ENCODE measurements at places on chromosomes 2 and 18.

GRCh38 chr2:119112230-119112629 lies 46.3 kb downstream of the C1QL2 start:
- no peak for DNase-seq

- no peak for DNase-seq
Observed at GRCh38 chr2:105437708-105438103, 38.9 kb upstream of the FHL2 start.

DNA sequence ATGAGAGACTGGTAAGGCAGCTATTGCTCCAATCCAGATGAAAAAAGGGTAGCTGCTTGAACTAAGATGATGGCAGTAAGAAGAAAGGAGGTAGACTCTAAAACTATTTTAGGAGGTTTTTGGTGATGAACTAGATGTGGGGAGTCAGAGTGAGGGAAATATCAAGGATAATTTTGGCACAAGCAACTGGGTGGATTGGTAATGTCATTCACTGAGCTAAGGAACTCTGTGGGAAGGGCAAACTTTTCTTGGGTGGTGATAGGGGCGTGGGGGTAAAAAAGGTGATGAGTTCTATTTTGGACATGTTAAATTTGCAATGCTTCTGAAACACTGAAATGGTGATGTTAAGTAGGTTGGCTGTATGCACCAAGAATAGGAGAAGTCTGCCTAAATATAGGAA lies 19.3 kb downstream of the PAIP2B start:
- no peak for DNase-seq

GRCh38 chr2:24362253-24362652 lies 1.9 kb upstream of the ITSN2 start:
- no peak for DNase-seq

DNA sequence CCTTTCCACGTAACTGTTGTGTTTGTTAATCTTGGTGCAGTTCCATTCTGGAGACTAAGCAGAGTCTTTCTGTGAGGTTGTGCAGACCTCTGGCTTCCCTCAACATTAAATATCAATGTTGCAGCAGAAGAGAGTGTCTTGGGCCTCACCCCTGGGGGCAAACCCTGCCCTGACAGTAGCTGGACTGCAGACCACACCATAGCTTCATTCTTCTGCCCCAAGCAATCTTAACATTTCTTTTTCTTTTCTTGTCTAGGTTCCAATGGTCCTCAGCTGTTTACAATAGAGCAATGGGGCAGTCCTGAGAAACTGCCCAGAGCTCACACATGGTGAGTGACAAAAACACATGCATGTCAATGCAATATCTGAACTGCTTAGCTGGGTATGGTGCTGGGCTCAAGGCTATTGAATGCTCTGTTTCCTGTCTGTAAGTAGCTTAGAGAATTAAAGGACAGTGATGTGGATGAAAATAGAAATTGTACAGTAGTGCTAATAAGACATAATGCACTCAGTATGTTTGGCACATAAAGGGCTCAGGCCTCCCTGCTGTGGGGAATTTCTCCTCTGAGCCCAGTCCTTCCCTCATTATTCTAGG lies 237.6 kb downstream of the ALPK2 start:
- DNase-seq, result no peak

- DNase-seq, result no peak
Observed at GRCh38 chr2:128502200-128502599, 183.5 kb upstream of the HS6ST1 start.

- DNase-seq, result peak; percentile 26
Observed at GRCh38 chr18:21598726-21599584, 1.5 kb downstream of the ESCO1 start.

DNA sequence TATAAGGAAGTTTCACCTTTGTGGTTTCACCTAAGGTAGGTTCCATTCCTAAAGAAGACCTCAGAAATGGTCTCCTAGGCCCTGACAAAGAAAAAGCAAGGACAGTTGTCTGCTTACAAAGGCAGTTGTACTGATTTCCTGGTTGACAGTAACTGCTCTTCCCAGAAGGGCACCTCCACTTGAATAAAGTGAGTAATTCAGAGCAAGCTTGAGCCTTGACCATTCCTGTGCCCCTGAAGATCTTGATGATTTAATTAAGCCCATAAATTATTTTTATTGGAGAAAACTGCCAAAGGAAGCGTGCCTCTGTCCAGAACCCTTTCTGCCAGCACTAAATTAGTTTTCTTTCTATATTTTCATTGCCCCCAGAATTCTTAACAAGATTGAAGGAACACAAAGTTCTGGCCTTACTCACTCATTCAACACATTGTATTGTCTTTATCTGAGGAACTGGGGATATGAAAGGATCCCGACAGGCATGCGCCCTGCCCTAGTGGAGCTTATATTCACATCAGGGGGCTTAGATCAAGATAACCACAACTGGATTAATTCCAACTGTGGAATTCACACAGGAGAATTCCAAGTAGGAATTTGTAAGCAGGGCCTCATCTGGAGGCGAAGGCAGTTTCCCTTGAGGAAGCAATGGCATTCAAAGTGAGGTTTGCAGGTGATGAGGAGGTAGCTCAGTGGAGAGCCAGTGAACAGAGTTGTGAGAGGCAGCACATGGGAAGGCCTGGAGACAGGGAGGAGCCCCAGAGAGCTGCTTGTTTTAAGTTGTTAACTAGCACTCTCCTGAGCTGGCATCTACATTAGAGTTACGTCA lies 21.2 kb downstream of the PTRHD1 start:
- no peak for DNase-seq

DNA sequence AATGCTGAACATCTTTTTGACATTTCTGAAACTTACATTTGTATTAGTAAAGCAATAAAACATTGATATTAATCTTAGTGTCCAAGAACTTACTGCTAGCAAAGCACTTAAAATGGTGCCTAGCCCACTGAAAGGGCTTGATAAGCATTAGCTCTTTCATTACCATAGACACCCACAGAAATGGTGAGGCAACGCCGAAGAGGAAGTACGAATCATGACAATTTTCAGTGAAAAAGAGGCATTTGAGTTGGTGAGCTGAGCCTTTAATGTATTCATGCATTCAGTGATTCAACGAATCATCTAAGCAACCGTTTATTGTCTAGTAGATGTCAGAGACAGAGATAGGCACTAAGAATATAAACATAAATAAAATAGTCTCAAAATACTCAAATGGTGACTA lies 101.1 kb downstream of the PIGN start:
- DNase-seq, result no peak

- DNase-seq, result no peak
Observed at GRCh38 chr2:41899189-41899588, 148.6 kb upstream of the PKDCC start.

DNA sequence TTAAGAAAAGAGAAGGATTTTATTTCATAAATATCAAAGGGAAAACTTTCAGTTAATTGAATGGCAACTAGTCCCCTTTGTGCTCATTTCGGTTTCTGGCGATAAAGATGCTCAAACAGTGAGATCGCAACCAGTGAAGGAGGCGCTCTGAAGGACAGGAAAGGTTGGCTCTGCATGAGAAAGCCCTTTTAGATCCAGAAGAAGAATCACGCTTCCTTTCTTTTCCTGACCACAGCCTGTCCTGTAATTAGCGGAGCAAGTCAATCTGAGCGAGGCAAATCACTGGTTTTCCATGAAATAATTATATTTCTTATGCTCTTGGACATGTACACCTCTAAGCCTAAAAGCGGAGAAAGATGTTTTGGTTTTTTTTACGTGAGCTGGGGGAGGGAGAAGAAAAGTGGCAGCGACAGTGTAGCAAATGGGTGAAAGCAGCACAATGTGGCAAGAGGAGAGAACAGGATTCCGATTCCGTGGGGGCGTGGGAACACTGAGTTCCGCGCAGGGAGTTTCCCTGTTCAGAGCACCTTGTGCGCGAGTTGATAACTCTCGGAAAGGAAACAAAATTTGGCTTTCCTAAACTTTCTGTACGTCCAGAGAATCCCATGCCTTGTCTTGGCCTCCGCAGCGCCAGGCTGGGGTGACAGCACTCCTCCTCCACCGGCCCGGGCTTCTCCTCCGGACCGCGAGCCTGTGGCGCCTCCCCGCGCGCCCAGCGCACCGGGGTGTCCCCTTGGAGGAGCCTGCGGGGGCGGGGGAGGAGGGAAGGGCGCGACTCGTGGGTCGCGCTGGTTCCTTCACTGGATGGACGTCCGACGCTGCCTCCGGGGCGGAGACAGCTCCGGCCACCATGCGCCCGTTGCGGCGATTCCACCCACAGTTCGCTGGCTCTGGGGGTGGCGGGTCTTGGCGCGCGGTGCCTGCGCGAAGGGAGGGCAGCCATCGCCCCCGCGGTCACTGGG lies 620 bp upstream of the SLC9A2 start:
- no peak for DNase-seq

GRCh38 chr2:101473911-101474701 lies 806 bp downstream of the RFX8 start:
- DNase-seq, result no peak

GRCh38 chr2:13616059-13616458 lies 899.3 kb downstream of the TRIB2 start:
- peak; percentile 81 for DNase-seq

DNA sequence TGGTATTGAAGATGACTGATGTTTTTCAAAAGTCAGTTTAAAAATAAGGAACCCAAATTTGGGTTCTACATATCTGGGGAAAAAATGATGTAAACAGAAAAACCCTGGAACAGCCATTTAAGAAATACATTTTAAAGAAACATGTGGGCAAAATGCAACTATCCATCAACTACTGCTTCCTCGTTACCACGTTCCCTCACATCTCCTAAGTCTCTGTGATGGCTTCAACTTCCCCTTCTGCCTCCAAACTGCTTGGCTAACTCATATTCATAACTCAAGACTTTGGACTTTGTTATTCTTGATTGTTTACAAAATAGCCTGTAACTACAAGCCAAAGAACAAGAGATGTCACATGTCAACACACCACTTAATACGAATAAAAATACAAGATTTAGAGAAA lies 116.3 kb downstream of the DYM start:
- no peak for DNase-seq

GRCh38 chr2:28577791-28578680 lies 82.2 kb downstream of the PLB1 start:
- DNase-seq, result no peak

GRCh38 chr2:28414583-28414982 lies 21.9 kb downstream of the FOSL2 start:
- no peak for DNase-seq

- DNase-seq, result no peak
Observed at GRCh38 chr18:70455731-70456130, 166.9 kb downstream of the SOCS6 start.

GRCh38 chr2:147867050-147867449 lies 22.2 kb downstream of the ACVR2A start:
- DNase-seq, result no peak

DNA sequence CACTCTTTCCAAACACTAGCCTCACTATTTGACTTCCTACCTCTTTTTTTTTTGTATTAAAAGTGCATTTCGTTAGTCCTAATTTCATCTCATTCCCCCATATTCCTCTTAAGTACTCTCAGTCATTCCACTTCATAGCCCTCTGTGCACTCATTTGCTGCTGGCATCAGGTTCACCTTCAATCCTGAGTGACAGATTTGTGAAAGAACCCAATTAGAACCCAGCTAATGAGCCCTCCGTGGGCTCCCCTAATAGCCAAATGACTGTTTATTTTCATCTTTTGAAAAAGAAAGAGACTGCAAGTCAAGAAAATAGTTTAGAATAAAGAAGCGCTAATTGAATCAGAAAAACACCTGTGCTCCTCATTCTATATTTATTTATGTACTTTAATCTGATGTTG lies 512.1 kb upstream of the LRATD1 start:
- peak; percentile 39 for DNase-seq

DNA sequence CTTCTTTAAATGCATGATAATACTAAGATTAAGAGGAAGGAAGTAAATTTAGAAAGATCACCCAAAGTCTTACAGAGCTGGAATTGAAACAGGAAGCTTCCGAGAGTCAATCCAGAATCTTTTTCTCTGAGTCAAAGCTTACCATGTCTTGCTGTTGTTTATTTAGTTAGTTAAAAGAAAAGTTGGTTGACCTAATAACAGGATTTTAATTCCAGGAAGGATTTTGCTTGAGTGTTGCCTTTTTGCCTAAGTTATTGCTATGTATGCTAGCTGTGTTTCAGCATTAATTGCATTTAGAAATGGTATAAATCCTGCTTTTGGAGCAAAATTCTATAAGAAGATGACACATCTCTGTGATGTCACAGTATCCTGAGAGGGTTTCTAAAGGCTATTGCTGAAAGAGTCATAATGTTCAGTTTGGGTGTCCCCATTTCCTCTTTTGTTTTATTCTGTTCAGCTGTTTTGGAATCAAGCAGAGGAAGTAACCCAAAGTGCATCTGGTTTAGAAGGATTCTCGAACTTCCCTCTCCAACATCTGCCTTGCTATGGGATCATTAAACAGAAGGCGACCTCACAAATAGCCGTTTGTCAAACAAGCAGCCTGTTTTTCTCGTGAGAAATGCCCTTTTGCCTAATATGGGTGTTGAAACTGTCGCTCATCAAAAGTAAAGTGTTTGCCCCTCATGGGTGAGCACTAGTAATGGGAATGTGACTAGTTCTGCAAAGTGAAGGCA lies 271.5 kb upstream of the MMADHC start:
- DNase-seq, result no peak

DNA sequence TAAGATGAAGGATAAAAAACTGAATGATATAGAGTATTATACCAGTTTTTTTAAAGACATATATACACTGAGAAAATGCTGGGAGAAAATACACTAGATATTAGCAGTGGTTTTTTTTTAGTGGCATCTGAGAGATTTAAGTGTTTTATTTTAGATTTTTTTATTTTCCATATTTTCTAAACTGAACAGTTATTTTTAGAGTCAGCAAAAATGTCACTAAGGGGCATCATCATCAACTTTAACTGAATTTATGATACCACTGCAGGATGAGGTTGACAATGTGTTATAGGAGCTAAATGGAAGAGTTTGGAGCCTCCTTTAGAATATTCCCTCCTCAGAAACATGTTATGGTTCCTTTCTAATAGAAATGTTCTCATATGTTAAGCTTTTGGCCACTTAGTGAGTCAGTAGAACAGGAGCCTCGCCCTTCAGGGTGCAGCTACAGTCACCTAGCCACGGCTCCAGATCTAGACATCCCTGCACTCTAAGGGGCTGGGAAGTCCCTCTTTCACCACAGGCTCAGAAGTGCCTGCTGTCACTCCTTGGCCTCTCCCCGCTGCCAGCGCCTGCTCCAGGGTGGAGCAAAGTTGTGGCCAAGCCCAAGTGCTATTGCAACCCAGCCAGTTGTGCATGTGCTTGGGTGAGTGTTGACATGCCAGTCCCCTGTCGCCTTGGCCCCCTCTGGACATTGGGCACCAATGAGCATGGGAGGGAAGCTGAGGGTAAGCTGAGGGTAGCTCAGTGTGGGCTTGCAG lies 210.7 kb upstream of the RASGRP3 start:
- no peak for DNase-seq

- DNase-seq, result no peak
Observed at GRCh38 chr2:38375696-38376345, 1.3 kb downstream of the ATL2 start.
